ENCODE measurements at places on chromosomes 13 and 19.

DNA sequence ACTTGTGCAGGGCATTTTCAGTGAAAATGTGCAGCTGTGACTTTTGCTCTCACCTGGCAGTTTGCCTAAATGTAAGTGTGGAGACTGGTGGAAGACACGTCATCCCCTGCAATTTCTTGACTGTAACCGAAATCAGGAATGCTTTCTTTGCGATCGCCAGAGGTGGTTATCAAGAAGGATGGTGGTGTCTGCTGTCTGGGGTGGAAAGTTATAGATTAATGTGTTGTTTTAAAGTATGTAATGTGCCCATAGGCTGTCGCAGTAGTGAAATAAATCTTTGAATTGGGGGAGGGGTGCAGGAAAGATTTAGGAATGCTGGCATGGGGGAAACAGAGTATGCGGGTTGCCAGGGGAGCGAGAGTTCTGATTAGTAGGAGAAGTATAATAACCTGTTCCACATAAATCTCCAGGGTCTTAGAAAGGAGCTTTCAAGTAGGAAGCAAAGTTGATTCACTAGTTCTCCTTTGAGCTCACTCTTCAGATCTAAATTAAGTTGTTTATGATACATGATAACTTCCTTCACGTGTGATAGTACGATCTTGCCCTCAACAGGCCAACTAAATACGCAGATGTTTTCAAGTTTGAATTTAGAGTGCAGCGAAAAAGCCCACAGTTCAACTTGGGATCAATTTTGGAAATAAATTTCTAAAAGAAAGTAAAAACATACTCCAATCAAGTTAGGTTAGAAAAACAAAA lies 1520.0 kb upstream of the SLC10A2 start:
- peak; percentile 82 for DNase-seq

GRCh38 chr13:90868321-90868920 lies 479.1 kb upstream of the MIR17HG start:
- DNase-seq = peak; percentile 19

- no peak for DNase-seq
Measured at GRCh38 chr19:50706387-50706786, 13.2 kb downstream of the SHANK1 start.

DNA sequence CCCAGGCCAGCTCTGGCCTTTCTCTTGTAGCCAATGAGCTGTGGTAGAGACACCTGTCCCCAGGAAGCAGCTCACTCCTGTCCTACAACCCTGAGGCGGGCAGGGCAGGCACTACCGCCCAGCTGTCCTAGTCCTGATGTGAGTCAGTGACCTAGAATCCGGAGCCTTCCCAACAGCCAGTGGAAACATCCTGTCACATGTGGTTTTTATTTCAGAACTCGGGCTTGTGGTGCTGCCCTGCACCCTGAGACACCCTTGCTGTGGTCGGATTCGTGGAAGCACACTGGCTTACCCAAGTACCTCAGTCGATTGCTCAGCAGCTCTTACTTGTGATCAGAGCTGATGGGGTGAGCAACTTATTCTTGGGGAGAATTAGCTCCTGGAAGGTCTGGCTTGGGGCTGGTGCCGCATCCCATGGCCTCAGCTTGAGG lies 83.6 kb upstream of the ARHGEF7 start:
- DNase-seq = peak; percentile 78

DNA sequence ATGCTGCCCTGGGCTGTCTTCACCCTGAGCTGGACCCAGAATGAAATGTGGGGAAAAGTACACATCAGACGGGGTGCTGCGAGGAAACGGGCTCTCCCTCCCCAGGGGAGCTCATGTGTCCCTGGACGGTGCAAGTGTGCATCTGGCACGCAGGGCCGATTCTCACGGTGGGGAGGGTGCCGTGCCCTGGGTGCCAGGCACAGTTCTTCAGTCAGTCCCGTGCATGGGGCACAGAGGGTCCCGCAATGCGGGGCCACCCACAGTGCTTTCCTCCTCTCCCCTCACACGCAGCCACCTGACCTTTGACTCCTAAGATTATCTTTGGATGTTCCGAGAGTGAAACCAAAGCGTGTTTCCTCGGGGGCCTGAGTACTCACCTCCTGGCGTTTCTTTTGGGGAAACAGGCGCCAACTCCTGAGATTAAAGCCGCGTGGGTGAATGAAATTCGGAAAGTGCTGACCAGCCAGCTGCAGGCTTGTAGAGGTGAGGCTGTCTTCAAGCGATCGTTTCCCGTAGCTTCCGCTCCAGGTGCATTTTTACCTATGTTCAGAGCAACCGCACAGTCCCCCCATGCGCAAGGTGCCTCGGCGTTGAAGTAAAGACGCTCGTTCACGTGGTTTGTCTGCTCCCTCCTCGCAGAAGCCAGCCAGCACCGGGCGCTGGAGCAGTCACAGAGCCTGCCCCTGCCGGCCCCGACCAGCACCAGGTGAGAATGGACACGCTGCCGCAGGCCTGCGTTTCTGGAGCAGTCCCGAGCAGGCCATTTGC lies 17.5 kb upstream of the F7 start:
- no peak for DNase-seq

DNA sequence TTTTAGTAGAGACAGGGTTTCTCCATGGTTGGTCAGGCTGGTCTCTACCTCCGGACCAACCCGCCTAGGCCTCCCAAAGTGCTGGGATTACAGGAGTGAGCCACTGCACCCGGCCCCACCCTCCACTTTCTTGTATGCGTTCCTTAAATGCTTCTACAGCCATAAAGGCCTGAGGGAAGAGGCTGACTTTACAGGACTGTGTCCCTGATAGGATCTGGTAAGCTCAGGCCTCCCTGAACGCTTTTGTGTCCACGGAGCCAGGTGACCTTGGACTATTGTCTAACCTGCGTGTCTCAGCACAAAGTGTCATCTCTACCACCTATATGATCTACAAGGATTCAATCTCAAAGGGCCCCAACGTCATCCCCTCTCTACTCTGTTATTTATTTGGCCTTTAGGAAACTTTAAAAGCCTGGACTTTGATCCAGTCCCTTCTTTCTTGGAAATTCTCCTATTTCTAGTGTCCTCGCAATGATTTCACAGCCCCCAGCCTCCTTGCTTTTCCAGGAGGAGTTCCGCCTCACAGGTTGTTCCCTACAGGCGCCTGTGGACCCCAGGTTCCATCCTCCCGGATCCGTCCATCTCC lies 701 bp downstream of the ZNF552 start:
- DNase-seq = no peak

DNA sequence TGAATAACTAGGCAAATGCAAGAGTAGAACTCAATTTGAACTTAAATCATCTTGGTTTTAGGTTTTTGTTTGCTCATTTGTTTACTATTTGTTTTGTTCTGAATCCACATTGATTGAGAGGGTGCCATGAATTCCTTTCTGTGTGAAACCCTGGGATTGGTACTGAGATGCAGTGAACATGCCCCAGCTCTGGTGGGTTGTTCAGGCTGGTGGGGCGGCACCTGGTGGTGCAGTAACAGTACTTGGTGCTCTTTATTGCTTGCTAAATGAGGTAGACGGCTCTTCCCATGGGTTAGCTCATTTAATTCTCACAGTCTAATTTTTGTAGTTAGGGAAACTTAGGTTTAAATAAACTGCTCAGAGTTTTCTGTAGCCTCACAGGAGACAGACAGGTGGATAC lies 48.4 kb downstream of the WASF3 start:
- no peak for DNase-seq

DNA sequence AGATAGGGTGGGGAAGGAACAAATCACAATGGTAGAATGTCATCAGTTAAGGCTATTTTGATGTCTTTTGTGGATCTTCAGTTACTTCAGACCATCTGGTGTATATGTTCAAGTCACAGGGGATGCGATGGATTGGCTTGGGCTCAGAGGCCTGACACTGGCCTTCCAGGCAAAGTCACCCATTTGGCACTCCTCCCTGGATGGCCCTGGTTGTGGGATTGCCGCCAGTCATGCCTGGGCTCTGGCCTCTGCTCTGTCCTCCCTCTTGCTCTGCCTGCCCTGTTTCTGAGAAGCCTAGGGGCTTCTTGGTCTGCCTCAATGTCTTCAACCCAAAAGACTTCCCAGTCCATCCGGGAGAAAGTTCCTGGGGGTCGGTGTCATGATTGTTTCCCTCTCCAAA lies 50.2 kb downstream of the ZNF146 start:
- DNase-seq = no peak

DNA sequence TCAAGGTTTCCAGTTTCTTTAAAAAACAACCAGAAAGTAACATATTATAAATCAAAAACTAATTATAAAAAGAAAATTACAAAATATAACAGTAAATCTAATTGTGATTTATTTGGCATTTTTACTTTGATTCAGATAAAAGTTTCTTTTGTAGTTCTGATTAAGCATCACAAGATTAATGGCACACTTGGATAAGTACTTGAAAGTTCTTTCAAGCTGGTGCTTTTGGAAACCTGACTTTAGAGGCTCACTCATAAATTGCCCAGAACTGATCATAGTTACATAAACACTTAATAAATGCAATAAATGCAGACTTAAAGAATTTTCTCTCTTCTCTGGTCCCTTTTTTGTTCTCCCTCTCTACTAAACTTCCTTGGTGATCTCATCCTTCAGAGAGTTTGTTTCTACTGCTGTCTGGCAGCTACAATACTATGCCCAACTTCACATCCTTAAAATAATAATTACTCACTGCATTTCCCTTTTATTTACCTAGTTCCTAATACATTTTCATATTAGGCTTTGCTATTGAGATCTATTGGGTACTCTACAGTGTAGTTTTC lies 1417.0 kb downstream of the EFNB2 start:
- DNase-seq = no peak

DNA sequence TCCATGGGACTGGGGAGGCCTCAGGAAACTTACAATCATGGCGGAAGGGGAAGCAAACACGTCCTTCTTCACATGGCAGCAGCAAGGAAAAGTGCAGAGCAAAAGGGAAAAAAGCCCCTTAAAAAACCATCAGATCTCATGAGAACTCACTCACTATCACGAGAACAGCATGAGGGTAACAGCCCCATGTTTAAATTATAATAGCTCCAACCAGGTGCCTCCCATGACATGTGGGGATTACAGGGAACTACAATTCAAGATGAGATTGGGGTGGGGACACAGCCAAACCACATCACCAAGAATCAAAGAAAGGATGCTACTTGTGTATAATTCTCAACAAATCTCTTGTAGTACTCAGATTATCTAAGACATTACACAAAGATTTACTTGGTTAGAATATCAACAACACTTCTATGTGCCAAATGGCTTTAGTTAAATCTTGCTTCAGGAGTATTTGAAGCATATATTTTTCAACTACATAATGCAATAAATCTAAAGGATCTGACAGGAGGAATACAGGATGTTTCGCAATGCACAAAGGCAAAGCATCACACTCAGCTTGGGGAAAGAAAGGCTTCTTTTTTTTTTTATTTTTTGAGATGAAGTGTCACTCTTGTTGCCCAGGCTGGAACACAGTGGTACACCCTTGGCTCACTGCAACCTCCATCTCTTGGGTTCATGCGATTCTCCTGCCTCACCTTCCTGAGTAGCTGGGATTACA lies 180.0 kb downstream of the LHFPL6 start:
- DNase-seq = peak; percentile 37

GRCh38 chr13:71290963-71291841 lies 575.8 kb downstream of the DACH1 start:
- peak; percentile 2 for DNase-seq

DNA sequence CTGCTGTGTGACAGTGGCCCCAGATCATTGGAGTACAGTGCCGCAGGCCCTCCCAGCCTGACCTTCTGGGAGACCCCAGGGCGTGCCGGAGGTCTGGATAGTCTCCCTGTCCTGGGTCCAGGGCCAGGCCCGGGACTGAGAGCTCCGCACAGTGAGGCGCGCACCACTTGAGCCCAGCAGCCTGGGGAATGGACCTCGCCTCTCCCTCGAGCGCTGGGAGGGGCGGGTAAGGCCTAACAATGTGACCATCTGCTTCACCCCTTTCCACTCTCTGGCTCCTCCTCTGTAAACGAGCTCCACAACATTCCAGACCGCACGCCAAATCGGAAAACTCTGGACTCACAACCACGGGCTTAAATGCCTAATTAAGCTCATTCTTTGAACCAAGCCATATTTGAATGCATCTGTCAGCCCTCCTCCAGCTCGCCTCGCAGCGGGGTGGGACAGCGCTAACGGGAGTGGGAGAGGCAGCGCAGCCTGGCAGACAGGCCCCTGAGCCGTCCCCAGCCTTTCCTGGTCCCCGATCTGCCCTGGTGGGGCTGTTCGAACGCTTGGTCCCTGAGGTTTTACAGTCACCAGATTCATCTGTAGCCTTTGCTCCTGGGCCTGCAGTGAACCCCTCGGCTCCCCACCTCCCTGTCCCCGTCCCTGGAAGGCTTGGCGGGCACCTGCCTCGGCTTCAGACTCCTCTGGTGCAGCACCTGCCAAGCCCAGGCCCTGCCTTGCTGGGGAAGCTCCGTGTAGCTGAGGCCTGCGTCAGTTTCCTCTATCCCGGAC lies 120.7 kb upstream of the VSTM2B start:
- no peak for DNase-seq

DNA sequence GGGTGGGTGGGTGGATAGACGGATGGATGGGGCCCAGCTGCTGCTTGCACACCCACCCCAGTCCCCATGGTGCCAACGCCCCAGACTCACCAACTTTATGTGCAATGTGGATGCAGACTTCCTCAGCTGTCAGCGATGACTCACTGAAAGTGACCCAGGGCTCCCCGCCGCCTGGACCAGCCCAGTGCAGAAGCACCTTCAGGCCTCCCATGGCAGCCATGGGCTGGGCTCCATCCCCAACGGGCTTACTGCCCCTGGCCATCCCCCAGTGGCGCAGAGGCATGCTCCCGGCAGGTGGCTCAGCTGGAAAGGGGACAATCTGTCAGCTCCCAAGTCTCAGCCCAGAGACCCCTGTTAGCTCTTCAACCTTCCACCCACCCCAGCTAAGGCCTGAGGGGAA lies 2.2 kb downstream of the TYK2 start:
- no peak for DNase-seq

GRCh38 chr13:78185700-78186099 lies 267.1 kb upstream of the EDNRB start:
- no peak for DNase-seq
